Activated T-cell treated with anti-CD3 and anti-CD28 coated beads, Interleukin-2, amount 50 U/mL, for 24 hours (primary cell): ENCODE measurements at places on chromosomes 3 and 15.
A peak's percentile ranks its signal among the peaks of the same experiment; 100 is the strongest.

DNA sequence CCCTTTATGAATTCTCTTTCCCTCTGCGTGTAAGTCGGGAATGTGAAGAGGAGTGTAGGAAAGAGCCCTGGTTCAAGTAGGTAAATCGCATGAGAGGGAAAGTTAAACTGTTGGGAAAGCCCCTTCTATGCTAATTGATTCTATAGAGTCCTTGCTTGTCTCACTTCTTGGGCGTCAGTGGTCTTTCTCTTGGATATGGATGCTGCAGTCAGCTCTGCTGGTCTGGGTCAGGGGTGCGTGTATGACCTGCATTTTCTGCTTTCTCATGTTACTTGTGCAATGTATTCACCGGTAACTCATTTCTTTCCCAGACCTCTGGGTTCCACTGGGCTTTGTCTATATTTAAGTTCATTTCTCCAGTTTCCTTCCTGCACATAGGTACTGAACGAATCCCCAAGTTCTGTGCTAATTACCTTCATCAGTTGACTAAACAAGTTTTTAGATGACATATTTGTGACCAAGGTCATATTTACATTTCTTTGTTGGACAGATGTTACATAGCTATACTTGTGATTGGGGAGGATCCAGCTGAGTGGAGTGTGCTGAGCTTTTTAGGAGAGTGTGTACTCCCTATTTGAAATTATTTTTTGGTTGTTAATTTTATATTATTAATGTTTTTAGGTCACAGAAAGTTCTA is 1.4 kb downstream of the SETD5 start:
- DNase-seq: no peak

- DNase-seq: peak; percentile 82
Observed at GRCh38 chr3:39150803-39151631, 2.4 kb downstream of the CSRNP1 start.

DNA sequence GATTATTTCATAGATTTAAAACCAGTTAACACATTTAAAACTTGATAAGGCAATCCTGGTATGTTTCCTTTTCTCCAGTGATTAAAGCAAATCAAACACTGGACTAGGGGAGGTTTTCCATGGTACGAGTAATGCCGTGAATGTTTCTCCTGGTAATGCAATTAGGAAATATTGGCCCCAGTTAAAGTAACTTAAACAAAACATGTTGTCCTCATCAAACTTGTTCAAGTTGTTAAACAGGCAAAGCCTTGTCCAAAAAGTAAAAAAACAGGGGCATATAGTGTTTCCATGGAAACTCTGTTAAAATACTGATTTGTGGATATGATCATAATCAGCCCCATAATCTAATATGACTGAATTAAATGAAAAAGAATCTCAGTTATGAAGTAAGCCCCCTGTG is 13.1 kb upstream of the LRTM1 start:
- no peak for DNase-seq

GRCh38 chr3:170553788-170554757 is 31.8 kb downstream of the SLC7A14 start:
- no peak for DNase-seq

DNA sequence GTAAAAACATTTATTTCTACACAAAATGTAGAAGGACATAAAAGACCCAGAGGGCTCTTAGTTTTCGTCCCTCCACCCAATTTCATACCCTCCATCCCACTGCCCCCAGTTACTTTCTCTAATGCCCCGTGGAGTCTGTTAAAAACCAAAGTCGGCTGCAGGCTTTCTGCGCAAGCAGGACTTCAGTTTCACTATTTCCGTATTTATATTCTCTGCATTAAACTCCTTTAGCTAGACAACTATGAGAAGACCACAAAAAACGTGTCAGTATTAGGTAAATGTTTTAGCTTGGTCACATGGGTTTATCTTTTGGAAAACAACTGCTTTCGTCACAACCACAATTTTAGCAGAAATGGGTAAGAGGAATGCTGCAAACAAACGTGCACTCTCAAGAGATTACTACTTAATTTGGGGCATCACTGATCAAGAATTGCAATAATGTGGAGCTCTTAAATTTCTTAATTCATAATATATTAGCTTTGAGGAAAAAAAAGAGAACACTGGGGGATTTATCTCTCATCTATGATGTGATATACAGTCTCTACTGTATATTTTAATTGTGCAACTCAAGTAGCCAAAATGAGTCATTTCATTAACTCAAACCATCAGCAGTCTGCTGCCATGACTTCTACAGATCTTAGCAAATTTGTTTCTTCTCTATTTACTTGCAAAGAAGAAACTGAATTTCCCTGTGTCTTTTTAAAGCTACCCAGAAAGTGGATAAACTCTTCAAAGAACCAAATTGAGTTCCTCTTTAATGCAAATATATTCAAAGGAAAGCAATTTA is 740 bp upstream of the NSMCE3 start:
- DNase-seq: peak; percentile 38

GRCh38 chr15:82894971-82895520 is 57.5 kb downstream of the HOMER2 start:
- DNase-seq: no peak

- DNase-seq: no peak
Observed at GRCh38 chr3:186414735-186415419, 52.8 kb upstream of the DGKG start.

DNA sequence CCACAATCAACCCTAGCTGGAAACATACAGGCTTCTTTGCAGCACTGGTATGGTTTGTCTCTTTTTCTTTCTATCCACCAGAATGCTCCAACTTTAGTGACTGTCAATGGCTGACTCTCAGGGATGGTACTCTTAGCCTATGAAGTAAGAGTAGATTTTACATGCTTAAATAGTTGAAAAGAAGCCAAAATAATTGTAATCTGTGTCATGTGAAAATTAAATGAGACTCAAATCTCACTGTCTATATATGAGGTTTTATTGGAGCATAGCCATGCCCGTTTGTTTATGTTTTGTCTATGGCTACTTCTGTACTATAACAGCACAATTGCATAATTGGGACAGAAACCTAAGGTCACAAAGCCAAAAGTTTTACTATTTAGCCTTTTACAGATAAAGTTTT is 29.1 kb upstream of the PDZRN3 start:
- DNase-seq: no peak

DNA sequence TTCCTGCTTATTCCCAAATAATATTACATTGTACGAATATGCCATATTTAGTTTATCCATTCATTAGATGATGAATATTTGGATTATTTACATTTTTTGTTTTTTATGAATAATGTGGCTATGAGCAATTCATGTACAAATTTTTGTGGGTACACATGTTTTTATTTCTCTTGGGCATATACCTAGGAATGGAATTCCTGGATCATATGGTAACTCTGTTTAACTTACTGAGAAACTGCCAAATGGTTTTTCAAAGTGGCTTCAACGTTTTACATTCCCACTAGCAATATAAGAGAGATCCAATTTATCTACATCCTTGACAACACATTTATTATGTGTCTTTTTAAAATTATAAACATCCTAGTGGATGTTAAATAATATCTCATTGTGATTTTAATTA is 362.0 kb upstream of the TMCO5A start:
- no peak for DNase-seq
